H7 (cell line): ENCODE measurements at places on chromosomes 2 and 18. TPM values are rescaled to one million over a fixed set of nuclear protein-coding genes. Genes with fewer than 3 reads are reported as not detected.
A peak's percentile ranks its signal among the peaks of the same experiment; 100 is the strongest.

- no peak for DNase-seq
These were observed 908 bp downstream of the ERLEC1 start for GRCh38 chr2:53787614-53788289.

DNA sequence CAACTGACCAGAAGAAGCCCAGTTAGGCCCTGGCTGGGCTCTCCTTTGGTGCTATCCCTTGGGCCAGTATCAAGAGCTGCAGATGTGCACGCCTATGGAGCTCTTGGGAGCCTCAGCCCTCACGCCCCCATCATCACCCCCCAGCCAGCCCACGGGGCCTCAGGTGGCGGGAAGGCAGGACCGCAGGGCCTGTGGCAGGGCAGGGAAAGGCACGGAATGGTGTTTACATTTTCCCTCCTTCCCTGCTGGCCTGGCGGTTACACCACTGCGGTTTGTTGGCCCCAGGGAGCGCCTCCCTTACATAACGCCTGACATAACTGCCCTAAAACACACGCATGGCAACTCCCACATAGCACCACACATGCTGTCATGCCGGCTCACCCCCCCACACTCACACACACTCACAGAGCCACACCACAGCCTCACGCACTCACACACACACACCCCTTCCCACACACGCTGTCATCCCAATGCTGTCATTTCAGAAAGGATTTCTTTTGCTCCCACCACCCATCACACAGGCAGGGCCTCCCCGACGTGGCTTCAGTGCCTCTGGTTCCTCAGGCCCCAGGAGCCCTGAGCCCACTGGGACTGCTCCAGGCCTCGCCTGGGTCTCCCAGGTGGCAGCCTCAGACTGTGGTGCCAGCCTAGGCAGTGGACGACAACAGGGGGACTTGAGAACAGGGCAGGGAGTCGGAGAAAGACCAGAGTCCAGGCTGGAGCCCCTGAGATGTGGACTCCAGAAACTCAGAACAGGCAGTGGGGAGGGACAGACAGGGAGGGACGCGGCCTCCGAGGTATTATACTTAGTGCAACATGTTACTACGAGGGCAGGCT lies 15.7 kb downstream of the ZFP36L2 start:
- no peak for DNase-seq

The RGPD3 gene
- total RNA-seq: 0.17 and 0.18 TPM in 2 replicates

DNA sequence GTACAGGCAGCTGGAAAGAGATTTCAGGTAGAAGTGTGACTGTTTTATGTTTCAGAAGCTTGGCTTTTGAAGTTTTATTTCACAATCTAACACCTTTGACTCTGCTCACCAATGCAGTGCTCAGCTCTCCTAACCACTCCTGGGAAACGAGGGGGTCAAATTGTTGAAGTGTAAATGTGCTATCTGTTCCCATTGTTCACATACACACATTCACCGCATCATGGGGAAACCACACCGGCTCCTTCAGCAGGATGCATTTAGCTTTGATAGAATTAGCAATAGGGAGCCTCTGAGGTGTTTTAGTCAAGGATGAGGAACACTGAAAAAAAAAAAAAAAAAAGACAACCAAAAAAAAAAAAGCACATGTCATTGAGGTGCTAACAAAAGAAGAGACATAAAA lies 13.4 kb upstream of the DLGAP1 start:
- DNase-seq: peak; percentile 32

The GPR55 gene
- total RNA-seq: 0.04 TPM in 1 of 2 replicates, not detected in the other

DNA sequence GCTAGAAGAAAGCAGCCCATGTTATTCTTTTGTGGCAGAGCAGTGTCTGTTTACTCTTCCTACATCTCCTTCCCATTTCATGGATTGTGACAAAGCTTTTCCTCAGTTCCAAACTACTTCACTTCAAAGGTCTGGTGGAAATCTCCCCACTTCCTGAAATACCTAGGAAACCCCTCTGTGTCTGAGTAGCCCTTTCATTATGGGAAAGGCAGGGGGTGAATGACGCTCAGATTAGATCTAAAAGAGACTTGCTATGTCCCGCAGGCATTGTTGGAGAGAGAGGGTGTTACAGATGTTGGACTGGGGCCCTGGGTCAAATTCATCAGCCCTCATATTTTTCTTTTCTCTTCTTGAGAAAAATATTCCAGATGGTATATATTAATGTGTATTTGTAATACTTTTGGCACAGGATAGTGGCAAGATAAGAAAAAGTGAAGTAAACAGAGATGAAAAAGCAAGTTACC lies 675.0 kb downstream of the IRS1 start:
- DNase-seq: peak; percentile 2

DNA sequence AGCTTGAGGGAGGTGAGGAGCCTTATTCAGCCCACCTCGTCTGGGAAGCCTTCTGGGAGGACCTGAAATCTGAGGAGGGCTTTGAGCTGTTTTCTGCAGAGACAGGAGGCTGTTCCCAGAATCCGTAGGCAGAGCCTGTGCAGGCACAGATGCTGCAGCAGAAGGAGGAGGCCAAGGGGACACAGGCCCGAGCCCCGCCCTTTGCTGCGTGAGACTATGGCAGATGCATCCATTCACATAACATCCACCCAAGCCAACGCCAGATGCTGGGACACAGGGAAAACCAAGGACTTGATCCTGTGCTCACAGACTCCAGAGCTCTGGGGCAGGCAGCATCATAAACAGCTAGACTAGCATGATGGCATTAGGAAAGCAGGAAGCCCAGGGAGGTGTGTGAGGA lies 98.2 kb downstream of the KCNF1 start:
- no peak for DNase-seq
